ENCODE measurements at places on chromosomes 6 and 20. TPM values are rescaled to one million over a fixed set of nuclear protein-coding genes. Genes with fewer than 3 reads are reported as not detected.

GRCh38 chr6:121285041-121285440 lies 49.2 kb downstream of the TBC1D32 start:
- DNase-seq: no peak

- no peak for DNase-seq
These were observed 274.7 kb downstream of the TFAP2A start for GRCh38 chr6:10140136-10140535.

GRCh38 chr6:154938221-154938580 lies 56.9 kb upstream of the TIAM2 start:
- DNase-seq: peak; percentile 59

The GMPR gene
- 16.5 TPM for total RNA-seq

DNA sequence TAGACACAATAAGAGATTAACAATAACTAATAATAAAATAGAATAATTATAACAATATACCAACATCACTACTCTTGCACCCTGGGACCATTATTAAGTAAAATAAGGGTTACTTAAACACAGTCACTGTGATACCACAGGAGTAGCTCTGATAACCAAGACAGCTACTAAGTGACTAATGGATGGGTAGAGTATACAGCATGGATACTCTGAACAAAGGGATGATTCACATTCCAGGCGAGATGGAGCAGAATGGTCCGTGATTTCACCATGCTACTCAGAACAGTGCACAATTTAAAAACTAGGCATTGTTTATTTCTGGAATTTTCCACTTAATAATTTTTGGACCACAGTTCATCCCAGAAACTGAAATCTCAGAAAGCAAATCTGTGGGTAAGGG lies 80.0 kb upstream of the FUT9 start:
- DNase-seq: no peak
